ENCODE measurements at places on chromosomes 2 and 18. TPM values are rescaled to one million over a fixed set of nuclear protein-coding genes. Genes with fewer than 3 reads are reported as not detected.

GRCh38 chr2:18498531-18498930 is 61.9 kb downstream of the RDH14 start:
- H3K4me1 ChIP-seq: no peaks in the 10 kb centered on the region
- H3K27ac ChIP-seq: no peak overlapping the region
- no peak overlapping the region for H3K4me3 ChIP-seq
- no peak for DNase-seq

DNA sequence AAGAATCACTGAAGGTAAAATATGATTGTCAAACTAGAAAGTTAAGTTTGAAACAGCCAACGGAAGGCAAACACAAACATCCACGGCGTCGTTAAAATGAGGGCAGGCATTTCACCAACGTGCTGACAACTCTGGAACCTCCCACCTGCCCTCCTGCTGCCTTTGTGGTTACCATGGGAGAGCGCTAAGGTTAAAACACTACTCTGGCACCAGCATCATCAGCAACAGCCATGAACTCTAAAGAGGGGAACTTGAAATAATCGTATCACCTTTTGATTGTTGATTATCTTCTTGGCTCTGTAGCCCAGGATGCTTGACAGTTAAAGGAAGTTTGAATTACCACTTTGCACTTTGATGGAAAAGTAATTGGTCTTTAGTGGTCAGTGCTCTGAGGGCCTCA is 34.7 kb downstream of the CYB5A start:
- H3K27ac ChIP-seq: no peak overlapping the region
- no peaks in the 10 kb centered on the region for H3K4me1 ChIP-seq
- peaks cover 8% of the 10 kb centered on the region for H3K36me3 ChIP-seq
- no peak overlapping the region for H3K4me3 ChIP-seq
- no peaks in the 10 kb centered on the region for H3K27me3 ChIP-seq

DNA sequence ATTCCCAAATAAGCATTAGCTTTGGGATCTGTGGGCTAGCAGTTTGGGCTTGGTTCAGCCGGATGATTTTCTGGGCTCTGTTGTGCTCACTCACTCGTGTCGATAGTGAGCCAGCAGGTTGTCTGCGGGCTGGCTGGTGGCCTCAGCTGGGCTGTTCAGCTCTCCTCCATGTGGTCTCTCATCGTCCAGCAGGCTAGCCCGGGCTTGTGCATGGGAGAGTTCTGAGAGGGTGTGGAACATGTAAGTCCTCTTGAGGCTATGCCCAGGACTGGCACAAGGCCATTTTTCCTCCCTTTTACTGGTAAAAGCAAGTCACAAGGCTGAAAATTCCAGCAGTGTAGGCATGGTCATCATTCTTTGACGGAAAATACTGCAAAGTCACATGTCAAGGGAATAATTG is 38.5 kb downstream of the NTSR2 start:
- H3K27me3 ChIP-seq: no peaks in the 10 kb centered on the region
- DNase-seq: no peak
- H3K4me1 ChIP-seq: no peaks in the 10 kb centered on the region
- no peak overlapping the region for H3K27ac ChIP-seq
- peaks cover 6% of the 10 kb centered on the region for H3K36me3 ChIP-seq

GRCh38 chr2:129661935-129662334 is 317.5 kb upstream of the RAB6C start:
- DNase-seq: no peak
- no peaks in the 10 kb centered on the region for H3K4me1 ChIP-seq
- H3K36me3 ChIP-seq: no peaks in the 10 kb centered on the region
- H3K4me3 ChIP-seq: no peak overlapping the region
- no peak overlapping the region for H3K27ac ChIP-seq

DNA sequence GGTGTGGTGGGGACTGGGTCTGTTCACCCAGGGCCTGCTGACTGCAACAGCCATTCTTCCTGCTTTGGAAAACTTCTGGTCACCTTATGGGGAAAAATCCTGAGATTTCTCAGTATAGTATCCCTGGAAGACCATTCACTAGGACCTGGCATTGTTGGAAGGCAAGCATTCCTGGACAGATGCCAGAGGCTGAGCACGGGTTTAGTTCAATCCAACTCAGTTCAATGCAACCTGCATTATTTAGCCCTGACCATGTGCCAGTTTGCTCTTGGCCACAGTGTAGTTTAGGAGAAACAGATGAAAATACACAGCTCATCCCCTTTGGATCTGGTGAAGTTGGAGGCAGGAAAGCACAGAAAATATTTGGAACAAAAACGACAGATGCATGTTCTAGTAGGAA is 95.9 kb downstream of the LPIN1 start:
- DNase-seq: no peak
- H3K36me3 ChIP-seq: no peaks in the 10 kb centered on the region
- no peak overlapping the region for H3K27ac ChIP-seq
- H3K4me1 ChIP-seq: no peaks in the 10 kb centered on the region
- H3K27me3 ChIP-seq: no peaks in the 10 kb centered on the region

DNA sequence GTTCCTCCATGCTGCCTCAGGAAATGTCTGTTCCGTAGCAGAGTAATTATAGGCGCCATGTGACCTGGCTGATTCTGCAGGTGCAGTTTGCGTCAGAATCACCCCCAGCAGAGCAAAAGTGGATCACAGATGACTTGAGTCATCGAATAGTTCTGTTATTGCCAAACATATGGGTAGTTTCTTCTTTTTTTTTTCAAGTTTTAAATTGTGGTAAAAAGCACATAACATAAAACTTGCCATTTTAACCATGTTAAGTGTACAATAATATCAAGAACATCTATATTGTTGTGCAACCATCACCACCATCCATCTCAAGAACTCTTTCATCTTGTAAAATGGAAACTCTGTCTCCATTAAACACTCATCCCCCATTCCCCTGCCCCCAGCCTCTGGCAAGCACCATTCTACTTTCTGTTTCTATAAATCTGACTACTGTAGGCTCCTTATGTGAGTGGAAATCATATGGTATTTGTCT is 177.7 kb upstream of the TWIST2 start:
- no peak for DNase-seq
- no peaks in the 10 kb centered on the region for H3K36me3 ChIP-seq
- no peak overlapping the region for H3K27ac ChIP-seq
- no peaks in the 10 kb centered on the region for H3K27me3 ChIP-seq
- H3K4me3 ChIP-seq: no peak overlapping the region

DNA sequence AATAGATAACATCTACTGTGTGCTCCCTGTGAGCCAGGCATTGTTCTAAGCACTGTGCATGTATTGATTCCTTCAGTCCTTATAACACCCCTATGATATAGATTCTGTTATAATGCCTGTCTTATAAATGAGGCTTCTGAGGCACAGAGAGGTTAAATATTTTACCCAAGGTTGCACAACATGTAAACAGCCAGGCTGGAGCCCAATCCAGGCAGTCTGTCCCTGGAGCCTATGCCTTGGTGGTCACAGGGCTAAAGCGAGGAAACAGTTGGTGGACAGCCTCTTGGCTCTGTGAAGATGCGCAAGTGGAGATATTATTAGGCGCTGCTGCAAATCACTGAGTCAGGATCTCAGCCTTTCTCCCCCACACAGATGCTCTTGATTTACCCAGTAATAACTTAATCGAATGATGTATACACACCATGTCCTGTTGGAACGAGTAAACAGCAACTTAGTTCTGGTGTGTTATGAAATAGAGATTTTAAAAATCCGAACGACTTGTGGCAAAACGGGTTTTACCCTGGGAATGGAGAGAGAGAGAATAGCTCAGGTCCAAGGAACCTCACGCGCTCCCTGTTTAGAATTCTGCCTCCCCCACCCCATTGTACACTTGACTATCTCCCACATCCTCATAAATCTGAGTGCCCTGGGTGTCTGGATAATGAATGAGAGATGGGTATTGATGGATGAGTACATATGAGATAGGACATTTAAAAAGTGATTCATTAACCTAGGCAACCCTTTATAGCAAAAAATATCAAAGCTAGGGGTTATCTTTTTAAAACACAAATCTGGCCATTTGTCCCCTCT is 231.9 kb downstream of the BCL2 start:
- no peak overlapping the region for H3K4me3 ChIP-seq
- no peak for DNase-seq
- peak overlapping the region; percentile 71 for H3K27ac ChIP-seq
- H3K36me3 ChIP-seq: no peaks in the 10 kb centered on the region

RNF125 gene
- total RNA-seq: 7.2 TPM

CARF gene
- total RNA-seq: 28.2 TPM

CD207 gene
- total RNA-seq: not detected

CIDEA gene
- 32.4 TPM for total RNA-seq

CCL20 gene
- total RNA-seq: 6.7 TPM

ABCB11 gene
- total RNA-seq: under 0.01 TPM
